ENCODE measurements at places on chromosomes 16 and 17.

DNA sequence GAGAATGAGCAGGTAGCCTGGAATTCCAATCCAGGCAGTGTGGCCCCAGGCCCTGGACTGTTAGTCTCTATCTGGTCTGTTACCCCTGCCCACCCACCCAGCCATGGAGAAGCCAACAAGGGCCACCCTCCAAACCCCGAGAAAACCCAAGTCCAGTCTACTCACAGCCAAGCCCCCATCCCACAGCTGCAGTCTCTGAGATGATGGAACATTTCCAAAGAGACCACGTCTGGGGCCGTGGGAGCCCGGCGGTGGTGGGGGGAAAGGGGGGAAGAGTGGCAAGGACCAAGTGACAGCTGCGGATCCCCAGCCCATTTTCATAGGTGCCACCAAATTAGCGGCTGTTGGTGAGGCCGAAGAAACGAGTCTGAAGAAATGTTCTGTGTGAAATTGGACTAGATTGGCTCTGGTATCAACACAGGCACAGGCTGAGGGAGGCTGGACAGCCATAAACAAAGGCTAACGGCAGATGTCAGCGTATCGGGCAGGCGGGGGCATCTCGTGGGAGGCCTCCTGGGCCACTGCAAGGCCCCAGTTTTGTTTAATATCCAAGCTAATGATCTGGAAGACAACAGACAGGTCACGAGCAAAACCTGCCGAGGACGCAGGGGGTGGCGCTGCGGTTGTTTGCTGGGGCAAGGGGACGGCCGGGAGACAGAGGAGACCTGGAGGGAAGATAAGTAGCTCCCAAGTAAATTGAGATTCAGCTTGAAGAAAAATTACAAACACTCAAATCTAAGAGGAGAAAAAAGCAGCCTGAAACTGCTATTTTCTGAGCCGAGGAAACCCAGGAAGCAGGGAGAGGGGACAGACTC lies 53.4 kb downstream of the RBFOX3 start:
- DNase-seq: no peak

DNA sequence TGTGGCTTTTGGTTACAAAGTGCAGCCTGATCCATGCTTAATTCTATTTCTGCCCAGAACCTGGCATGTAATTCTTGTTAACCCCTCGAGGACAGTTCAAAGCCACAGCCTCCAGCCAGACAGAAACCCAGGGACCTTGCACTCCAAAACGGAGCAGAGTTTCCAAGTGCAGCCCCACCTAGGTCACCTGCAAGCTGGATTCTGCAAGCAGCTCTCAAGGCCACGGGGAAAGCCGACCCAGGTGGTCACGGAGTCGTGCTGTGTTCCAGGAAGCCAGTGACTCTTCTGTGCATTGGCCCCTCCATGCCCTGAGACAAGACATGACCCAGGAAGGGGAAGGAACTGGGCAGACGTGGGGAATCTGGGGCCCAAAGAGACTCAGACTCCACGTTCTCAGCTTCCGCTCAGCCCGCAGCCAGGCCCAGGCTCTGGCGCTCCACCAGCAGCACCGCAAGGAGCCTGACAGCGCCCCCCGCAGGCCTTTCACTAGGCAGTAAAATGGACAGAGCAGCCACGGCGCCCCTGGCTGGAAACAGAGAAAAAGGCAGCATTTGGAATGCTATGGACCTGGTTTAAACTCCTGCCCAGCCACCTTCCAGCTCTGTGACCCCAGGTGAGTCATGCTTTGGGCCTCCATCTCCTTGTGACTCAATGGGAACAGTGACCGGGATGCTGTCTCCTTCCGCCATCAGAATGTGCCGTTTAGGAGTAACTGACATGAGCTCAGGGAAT lies 27.3 kb upstream of the GSG1L start:
- no peak for DNase-seq

- no peak for DNase-seq
Observed at GRCh38 chr16:51151961-51152663, 1.0 kb upstream of the SALL1 start.

GRCh38 chr17:65667656-65668055 lies 106.2 kb upstream of the AXIN2 start:
- no peak for DNase-seq

GRCh38 chr17:75289832-75290337 lies 652 bp upstream of the SLC25A19 start:
- DNase-seq: peak; percentile 38

GRCh38 chr16:28064706-28065249 lies 1.3 kb upstream of the GSG1L start:
- DNase-seq: no peak

DNA sequence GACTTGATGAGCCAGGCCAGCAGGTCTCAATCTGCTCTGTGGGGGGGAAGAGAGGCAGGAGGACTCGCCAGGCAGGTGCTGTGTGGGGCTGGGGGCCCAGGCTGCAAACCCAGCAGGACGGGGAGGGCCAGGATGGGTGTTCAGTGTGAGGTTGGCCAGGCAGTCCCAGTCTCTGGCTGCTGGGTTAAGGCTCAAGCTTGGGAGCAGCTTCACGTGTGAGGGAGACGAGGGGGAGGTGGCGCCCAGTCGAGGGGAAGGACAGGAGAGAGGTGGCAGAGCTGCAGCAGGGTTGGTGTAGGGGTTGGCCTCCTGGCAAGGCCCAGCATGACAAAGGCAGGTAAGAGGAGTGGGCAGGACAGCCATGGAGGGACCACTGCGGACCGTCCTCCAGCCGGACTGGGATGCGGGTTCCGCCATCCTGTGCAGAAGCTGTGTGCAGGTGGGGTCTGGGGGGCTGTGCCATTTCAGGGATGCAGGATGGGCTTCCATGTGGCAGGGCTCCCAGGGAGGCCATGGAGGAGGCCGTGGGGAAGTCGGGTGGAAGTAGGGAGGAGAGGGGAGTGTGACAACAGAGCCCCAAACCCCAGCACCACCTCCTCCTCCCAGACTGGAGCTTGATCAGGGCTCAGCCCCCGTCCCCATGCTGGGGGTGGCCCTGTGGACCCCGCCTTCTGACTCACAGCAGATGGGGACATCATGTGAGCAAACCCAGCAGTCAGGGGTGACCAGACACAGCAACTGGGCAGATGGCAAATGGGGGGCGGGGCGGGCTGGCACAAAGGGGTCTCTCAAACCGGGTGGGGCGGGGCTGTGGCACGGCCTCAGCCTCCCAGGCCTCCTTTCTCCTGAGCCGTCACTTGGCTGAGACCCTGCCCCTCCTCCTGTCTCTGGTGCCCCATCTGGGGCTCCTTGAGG lies 2.8 kb downstream of the ADGRG1 start:
- DNase-seq: peak; percentile 80
